Fibroblast of skin of scalp (primary cell): ENCODE measurements at places on chromosomes 13 and 19.
A peak's percentile ranks its signal among the peaks of the same experiment; 100 is the strongest.

GRCh38 chr19:14418856-14419105 is 360 bp downstream of the DDX39A start:
- no peak for DNase-seq

- no peak for DNase-seq
Observed at GRCh38 chr13:35716186-35716585, 239.7 kb upstream of the MAB21L1 start.

- peak; percentile 1 for DNase-seq
Observed at GRCh38 chr13:111531505-111531904, 211.1 kb downstream of the TEX29 start.

DNA sequence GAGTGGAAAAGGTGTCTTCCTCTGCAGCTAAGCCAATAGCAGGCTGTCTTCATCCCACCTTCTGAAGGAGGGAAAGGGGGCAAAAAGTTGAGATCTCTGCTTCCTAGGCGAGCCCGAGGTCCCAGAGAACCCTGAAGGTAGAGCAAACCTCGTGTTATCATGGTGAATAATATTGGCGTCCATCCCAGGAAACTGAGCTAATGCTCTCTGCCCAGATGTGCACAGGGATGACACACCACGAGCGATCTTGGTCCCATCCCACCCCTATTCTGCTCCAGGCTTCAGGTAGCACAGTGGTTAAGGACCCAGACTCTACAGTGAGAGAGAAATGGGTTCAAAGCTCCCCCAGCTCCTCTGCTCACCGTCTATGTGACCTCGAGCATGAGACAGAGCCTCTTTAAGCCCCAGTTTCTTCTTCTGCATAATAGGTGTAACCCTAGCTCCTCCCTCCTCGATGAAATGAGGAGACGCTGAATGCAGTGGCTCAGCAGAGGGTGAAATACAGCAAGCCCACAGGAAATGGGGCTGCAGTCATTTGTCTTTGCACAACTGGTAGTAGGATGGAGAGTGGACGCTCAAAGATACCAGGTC is 9.9 kb upstream of the CEACAM20 start:
- DNase-seq = no peak

GRCh38 chr19:2123682-2124387 is 27.1 kb downstream of the IZUMO4 start:
- DNase-seq = no peak

- no peak for DNase-seq
Observed at GRCh38 chr13:85197431-85197830, 601.8 kb downstream of the SLITRK6 start.

GRCh38 chr13:40271931-40272775 is 394.3 kb downstream of the FOXO1 start:
- peak; percentile 83 for DNase-seq

- DNase-seq = peak; percentile 66
Observed at GRCh38 chr13:60146471-60146870, 17.3 kb downstream of the DIAPH3 start.

DNA sequence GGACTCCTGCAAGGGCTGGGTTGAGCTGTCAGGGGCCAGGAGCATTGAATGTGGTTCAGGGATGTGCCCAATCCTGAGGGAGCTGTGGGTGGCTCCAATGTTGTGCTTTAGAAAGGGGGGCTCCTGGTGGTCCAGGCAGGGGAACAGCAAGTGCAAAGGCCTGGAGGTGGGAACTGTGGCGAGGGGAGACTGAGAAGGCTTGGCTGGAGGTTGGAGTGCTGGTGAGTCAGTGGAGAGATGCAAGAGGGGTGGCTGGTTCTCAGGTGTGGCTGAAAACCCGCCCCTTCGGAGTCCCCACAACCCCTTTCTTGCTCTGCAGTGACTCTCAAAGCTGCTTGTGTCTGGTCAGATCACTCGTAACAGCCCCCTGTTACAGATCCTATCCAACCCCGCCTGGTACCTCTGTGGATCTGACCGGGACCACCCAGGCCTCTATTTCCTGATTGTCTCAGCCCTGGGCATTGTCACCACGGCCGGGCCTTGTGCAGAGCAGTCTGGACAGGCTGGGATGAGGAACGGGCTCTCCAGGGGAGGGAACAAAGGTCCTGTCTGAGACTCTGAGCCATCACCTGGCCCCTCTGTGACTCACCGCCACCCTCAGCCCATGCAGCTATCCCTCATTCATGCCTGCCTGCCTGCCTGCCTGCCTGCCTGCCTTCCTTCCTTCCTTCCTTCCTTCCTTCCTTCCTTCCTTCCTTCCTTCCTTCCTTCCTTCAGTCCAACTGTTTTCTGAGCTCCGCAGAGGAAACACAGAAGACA is 1.4 kb upstream of the KCNN1 start:
- DNase-seq = no peak

GRCh38 chr19:35211545-35212230 is 16.9 kb downstream of the FAM187B start:
- no peak for DNase-seq

GRCh38 chr13:110129076-110129475 is 177.9 kb downstream of the COL4A1 start:
- DNase-seq = no peak

GRCh38 chr19:30920222-30920621 is 429.0 kb downstream of the TSHZ3 start:
- no peak for DNase-seq

- DNase-seq = no peak
Observed at GRCh38 chr13:27878274-27878673, 41.5 kb upstream of the PDX1 start.

GRCh38 chr13:84076280-84076679 is 194.0 kb upstream of the SLITRK1 start:
- DNase-seq = no peak

DNA sequence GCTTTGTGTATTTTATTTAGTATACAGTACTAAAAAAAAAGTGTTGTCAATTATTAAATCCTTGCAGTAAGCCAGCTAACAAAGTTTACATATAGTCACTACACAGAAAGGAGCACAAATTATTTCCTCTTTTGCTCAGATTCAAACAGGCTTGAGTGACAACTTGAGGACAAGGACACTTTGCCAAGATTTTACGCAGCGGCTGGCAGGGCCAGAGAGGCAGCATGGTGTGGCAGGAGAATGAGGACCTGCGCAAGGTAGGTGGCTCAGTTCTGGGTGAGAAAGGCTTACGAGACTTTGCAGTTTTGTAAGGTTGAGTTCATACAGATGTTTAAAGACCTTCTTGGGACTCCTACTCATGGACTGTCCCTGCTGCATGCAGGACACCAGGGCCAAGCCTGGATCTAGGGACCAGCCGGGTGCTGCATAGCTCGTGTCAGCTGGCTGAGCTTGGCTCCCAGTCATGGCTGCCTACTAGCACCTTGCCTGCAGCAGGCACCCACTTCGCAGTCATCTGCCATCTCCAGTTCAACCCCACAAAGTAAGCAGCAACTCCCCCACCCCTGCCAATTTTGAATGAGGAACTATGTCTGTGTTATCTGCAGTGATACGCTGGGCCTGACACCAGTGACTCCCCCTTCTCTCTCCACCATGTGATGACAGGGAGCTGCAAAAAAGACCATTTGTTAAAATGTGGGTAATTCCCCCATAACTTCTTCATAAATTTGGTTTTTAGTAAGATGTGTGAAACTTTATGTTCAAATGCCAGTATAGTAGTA is 3.7 kb upstream of the TUBA3C start:
- DNase-seq = no peak

DNA sequence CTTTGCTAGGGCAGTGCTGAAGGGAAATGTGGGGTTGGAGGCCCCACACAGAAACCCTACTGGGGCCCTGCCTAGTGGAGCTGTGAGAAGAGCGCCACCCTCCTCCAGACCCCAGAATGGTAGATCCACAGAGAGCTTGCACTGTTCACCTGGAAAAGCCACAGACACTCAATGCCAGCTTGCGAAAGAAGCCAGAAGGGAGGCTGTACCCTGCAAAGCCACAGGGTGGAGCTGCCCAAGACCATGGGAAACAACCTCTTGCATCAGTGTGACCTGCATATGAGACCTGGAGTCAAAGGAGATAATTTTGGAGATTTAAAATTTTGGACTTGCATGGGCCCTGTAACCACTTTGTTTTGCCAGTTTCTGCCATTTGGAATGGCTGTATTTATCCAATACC is 615.4 kb upstream of the MIR17HG start:
- no peak for DNase-seq

- no peak for DNase-seq
Observed at GRCh38 chr19:29927944-29928625, 14.0 kb upstream of the URI1 start.

- no peak for DNase-seq
Observed at GRCh38 chr13:47611664-47612288, 389.3 kb downstream of the SUCLA2 start.

DNA sequence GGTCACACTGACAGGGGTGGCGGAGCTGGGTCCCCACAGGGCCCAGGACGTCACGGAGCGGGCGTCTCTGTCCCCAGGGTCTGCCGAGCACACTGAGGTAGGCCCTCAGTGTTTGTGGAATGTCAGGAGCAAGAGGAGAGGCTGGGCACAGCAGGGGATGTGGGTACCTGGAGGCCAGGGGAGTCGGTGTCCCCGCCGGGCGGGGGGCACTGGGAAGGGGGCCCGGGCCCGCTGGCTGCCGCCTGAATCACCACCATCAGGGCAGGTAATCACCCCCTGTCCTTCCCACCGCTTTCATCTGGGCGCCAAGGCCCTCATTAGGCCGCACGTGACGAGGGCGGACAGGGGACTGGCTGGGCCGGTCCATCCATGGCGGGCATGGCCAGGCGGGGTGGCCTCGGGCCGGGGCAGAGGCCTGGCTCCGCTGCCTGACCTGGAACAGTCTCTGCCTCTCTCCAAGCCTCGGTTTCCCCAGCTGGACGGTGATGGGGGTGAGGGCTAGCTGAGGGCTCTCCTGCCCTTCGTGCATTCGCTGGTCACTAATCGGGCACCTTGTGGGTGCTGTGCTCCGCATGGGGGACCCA is 1.0 kb downstream of the FGF22 start:
- DNase-seq = no peak

DNA sequence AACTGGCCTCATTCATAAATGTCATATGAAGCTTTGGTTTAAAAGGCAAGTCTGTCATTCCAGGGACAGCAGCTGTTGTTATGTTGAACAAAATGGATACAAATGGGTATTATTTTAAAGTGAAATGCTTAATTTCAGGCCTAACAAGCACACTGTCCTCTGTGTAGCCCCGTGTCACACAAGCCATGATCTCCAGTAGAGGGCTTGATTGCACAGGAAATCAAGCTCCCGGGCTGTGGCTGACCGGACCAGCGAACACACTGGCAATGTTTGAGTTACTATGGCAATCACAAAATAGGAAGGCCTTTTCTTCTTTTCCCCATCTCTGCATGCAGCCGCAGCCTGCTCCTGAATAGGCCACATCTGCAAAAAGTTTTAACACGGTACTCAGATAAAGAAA is 64.0 kb upstream of the GSX1 start:
- no peak for DNase-seq

DNA sequence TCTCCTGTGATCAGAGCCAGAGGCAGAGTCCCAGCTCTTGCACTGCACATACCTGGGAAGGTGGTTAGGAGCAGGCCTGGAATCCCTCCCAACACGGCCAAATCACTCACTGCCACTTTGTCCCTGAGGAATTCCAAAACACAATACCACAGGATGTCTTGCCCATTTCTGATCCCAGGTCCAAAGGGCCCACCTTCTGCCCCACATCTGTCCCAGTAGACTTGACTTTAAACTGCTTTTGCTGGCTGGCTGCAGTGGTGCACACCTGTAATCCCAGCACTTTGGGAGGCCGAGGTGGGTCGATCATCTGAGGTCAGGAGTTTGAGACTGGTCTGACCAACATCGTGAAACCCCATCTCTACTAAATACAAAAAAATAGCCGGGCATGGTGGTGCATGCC is 18.9 kb downstream of the ZNF536 start:
- no peak for DNase-seq

DNA sequence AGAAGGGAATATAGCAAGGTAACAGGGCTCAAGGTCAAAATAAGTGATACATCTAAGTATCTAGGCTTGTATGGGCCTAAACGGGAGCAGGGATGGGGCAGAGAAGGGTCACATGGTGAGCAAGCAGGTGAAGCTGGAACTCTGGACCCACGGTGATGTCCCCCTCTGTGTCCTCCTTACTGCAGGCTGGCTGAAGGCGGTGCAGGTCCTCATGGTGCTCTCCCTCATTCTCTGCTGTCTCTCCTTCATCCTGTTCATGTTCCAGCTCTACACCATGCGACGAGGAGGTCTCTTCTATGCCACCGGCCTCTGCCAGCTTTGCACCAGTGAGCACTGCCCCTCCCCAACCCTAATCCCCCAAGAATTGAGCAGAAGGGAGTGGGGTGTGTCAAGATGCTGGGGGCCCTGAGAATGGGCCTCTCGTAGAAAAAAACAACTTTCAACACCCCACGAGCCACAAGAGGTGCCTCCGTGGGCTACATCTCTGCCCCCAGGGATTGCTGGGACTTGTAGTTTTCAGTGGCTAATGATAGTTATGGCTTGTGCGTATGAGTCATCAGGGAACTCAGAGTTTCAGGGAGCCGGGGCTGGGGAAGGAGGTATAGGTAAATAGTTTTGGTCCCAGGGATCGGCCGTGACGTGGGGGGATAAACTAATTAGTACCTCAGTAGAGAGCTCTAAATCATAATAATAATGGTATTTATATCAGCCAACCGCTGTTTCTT is 4.0 kb downstream of the EMP3 start:
- DNase-seq = peak; percentile 57

GRCh38 chr13:20270163-20270865 is 38.2 kb upstream of the GJB6 start:
- DNase-seq = peak; percentile 14

GRCh38 chr13:110176431-110176830 is 130.5 kb downstream of the COL4A1 start:
- no peak for DNase-seq

DNA sequence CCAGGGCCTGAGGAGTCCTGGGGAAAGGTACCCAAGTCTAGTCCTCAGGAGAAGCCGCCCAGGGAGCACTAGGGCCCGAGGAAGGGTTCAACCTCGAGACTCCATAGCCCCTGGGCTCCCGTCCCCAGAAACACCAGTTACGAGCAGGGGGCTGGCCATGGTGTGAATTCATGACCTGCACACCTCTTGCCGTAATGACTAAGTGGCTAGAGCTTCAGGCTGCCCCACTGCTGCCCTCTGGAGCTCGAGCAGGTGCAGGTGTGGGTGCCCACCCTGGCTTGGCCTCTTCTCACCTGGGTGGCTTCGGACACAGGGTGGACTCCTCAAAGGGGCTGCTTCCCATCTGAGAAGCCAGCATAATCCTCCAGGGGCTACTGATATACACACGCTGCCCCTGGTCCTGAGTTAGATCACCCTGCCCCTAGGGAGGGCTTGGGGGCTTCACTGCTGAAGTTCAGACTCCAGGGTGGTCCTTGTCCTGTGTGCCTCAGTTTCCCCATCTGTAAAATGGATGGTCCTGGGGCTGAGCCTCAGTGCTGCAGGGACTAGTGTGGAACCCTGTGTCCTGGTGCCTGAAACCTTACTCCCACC is 13.6 kb downstream of the SPC24 start:
- DNase-seq = no peak
